ENCODE measurements at places on chromosomes 5 and 9. TPM values are rescaled to one million over a fixed set of nuclear protein-coding genes. Genes with fewer than 3 reads are reported as not detected.

HSD17B3 gene
- 0.52 TPM for polyA plus RNA-seq

FGF18 gene
- 5.3 TPM for polyA plus RNA-seq

CDC20B gene
- polyA plus RNA-seq = 16.1 TPM

WDR38 gene
- polyA plus RNA-seq = 9.1 TPM

GFI1B gene
- 1.6 TPM for polyA plus RNA-seq

PTGR1 gene
- polyA plus RNA-seq = 79.0 TPM

All from right lung (tissue), 10 donors.